NCI-H446 (cell line): ENCODE measurements at places on chromosomes 7 and 10.

- no peak for DNase-seq
Measured at GRCh38 chr7:17466216-17466615, 167.8 kb downstream of the AHR start.

- no peak for DNase-seq
Measured at GRCh38 chr10:100873827-100874326, 38.9 kb upstream of the SLF2 start.

GRCh38 chr10:71023704-71024283 lies 135.4 kb upstream of the PCBD1 start:
- DNase-seq, result no peak

- no peak for DNase-seq
Measured at GRCh38 chr10:107275806-107276205, 111.3 kb upstream of the SORCS1 start.

DNA sequence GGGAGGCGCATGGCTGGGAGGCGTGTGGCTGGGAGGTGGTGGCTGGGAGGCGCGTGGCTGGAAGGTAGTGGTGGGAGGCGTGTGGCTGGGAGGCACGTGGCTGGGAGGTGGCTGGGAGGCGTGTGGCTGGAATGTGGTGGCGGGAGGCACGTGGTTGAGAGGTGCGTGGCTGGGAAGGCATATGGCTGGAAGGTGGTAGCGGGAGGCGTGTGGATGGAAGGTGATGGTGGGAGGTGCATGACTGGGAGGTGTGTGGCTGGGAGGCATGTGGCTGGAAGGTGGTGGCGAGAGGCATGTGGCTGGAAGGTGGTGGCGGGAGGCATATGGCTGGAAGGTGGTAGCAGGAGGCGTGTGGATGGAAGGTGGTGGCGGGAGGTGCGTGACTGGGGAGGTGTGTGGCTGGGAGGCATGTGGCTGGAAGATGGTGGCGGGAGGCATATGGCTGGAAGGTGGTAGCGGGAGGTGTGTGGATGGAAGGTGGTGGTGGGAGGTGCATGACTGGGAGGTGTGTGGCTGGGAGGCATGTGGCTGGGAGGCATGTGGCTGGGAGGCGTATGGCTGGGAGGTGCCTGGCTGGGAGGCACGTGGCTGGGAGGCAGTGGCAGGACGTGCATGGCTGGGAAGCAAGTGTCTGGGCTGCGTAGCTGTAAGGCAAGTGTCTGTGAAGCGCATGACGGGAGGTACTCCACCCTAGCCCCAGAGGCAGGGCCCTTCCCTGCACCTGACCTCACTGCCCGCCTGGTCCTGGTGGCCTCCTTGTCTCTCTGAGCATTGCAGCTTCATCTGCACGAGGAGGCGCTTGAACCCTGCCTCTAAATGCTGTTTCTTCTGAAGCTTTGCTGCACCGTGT lies 35.1 kb downstream of the FOXK1 start:
- DNase-seq, result no peak

GRCh38 chr7:69885431-69885830 lies 287.2 kb downstream of the AUTS2 start:
- no peak for DNase-seq

GRCh38 chr7:80153446-80153845 lies 18.8 kb downstream of the GNAI1 start:
- no peak for DNase-seq

- peak; percentile 47 for DNase-seq
Measured at GRCh38 chr10:103645141-103646054, 151.9 kb downstream of the NEURL1 start.

DNA sequence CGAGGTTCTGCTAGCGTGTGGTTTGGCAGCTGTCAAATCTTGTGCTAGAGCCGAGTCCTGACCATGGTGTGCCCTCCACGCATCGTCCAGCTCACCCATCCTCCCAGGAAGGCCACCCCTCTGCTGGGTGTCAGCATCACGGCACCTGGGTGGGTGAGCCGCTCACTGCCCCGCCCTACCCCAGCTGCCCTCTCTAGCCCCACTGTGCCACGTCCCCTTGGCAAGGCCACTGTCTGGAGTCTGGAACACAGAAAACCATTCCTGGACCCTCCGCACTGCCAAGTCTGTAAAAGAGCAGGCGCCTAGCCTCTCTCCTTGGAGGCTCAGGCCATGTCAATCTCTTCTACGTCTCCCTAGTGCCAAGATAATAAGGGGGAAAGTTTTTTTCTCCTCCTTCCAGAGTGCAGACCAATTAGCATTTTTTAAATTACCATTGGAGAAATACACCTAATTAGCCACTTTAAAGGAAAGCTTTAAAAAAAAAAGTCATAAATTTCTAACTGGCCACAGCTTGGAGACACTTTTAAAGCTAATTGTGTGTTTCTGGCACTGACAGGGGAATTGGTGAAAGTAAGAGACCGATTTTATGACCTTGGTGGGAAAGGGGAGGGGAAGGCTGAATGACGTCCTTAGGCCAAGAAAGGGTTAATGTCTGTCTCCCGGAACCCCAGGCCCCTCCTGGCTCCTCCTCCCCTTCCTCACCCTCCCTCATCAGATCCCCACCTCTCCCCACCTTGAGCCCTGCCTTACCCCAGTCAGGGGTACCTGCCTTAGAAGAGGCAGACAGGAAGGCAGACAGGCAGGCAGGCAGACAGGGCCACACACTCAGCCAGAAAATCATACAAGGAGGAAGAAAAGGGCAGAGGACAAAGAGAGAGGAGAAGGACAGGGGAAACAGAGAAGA lies 151.2 kb downstream of the PLXNA4 start:
- no peak for DNase-seq

GRCh38 chr10:59718257-59718656 lies 8.6 kb upstream of the SLC16A9 start:
- no peak for DNase-seq

DNA sequence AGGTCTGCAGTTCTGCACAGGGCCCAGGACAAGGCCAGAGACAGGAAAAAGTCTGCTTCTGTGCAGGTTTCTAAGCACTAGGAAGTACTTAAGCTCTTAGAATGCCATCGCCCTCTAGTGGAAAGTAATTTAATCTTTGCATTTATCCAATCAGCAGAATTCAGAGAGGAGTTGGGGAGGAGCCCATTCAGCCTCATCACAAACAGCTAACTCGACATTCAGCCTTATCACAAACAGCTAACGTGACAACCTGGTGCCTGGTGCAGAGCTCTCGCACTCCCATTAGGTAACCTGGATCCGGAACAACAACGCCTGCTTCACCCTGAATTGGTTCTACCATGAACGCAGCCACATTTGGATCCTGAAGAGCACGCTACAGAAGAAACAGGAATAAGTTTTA lies 15.2 kb downstream of the OAT start:
- peak; percentile 21 for DNase-seq

DNA sequence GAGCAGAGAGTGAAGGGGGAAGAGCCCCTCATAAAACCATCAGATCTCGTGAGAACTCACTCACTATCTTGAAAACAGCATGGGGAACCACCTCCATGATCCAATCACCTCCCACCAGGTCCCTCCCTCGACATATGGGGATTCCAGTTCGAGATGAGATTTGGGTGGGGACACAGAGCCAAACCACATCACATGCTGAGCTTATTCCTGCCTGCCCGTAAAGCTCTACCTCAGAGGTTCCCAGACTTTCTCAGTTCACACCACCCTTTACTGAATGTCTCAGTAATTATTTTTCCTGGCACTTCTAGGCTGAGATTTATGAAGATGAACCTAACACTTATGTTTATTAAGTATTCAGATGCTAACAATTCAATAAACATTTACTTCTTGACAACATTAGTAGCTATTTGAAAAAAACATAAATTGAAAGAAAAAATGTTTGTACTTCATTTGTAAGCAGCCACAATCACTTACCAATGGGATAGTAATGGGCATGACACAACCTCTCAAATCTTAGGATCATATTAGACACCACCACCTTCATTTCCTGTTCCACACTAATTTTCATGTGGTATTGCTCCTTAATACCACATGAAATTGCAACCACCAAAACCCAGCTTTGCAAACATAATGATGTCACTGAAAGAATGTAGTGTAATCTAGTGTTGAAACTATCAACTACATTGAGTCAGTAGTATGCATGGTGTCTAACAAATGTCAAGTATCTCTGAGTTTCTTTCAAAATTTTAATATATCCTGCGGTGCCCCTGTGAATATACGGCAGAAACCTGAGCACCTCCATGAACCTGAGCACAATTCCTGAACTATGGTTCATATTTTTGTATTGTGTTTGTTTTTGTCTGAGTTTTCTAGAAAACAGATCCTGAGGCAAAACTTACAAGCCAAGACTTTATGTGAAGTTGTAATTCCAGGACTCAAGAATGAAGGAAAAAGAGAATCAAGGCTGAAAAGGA lies 4.5 kb upstream of the DGKI start:
- DNase-seq, result no peak

- no peak for DNase-seq
Measured at GRCh38 chr7:38825721-38826440, 83.1 kb downstream of the VPS41 start.

DNA sequence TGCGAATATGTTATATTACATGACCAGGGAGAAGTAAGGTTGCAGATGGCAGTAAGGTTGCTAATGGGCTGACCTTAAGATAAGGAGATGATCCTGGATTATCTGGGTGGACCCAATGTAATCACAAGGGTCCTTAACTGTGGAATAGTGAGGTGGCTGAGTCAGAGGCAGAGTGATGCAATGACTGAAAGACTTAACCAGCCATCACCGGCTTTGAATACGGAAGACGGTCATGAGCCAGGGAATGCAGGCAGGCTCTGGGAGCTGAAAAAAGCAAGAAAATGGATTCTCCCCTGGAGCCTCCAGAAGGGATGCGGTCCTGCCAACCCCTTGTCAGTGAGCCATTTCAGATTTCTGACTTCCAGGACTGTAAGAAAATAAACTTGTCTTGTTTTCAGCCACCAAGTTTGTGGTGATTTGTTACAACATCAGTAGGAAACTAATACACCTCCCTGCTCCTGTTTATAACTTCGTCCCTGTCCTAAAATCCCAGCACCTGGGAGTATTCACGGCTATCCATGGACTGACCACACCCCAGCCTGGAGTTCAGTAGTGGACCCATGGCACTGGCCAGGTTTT lies 4.6 kb upstream of the C10orf95 start:
- no peak for DNase-seq

DNA sequence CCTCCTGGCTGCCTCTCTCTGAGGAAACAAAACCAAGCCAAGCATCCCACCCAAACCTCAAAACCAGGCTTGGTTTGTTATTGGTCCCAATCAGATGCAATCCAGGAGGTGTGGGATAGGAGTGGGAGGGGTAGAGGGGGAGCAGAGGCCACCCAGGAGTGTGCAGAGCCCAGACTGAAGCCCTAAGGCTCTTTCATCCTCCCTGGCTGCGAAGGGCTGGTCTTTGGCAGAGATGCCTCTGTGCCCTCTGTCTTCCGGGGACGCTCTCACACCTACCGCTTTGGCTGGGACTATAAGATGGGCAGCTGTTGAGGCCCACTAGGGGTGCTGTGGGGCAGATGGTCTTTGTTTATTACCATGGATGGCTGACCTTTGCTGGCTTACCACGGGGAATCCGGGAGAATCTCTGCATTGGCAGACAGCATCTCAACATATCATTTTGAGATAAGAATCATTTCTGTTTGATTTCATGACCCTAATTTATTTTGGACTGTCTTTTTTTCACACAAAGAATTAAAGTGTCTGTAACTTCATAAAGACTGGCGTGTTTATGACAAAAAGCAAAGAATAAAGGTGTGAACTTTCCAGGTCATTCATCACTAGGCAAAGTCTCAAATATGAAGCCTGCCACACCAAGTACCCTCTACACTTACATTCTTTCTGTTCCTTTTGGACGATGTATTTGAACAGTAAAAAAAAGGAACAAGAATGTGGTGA lies 6.5 kb upstream of the DENND2A start:
- no peak for DNase-seq

DNA sequence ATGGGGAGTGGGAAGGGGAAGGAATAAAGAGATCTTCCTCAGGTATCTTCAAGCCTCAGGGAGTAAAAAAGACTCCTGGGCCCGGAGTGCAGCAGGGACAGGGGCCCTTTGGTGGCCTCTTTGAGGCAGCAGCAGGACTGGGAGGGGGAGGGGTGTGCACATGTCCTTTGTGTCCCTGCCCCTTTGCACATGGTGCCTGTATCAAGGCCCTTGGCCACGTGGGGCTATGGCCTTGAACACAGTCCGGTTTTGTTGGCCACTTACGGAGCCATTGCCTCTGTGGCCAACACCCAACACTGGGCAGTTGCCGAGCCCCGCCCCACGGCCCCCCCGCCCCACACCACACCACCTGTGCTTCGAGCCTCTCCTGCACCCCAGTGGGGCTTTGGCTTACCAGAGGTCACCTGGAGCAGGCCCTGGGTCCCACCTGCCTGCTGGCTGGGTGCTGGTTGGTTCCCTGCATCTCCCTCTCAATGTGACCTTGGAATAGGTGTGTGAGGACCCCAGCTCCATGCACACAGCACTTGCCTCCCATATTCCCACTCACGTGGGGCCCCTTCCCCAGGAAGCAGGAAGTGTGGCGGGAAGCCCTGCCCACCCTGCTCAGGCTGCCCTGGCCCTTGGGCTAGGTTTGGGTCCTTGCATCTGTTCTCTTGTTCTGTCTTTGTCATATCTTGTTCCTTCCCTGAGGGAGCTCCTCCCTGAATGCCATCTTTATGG lies 5.4 kb downstream of the SAP25 start:
- DNase-seq, result no peak
